ENCODE measurements at places on chromosomes 4 and X. TPM values are rescaled to one million over a fixed set of nuclear protein-coding genes. Genes with fewer than 3 reads are reported as not detected.

DNA sequence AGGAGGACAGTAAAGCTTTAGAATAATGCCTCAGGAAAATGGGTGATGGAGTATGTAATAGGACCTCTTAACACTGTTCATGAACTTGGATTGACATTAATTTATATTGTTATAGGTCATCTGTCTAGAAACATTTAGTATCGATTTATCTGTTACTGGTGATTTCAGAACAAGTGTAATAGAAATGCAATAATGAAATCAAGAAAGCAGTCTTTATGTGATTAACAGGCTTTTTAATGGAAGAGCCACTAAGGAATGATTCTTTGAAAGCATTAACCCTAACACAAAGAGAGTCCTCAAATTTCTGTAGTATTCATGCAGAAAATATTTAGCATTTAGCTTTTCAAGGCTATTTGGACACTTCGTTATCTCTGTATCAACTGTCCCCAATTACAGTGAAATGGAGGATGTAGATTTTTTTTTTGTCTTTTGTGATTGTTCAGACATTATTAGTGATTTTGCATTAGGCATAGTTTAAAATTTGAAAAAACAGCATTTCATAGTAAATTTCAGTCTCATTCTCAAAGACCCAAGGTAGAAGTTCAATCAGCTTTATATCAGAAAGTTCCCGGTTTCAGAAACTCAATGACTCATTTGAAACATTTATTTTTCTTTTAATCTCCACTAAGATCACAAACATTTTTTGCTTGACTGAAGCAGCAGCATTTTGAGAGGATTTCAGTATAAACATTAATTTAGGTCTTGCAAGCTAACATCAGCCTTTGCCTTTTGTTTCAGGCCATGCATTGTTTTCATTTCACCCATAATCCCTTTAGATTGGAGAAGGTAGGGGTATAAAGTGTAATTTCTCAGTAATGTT is 56.3 kb downstream of the AGTR2 start:
- DNase-seq = no peak

GRCh38 chr4:78710536-78710935 is 65.6 kb upstream of the BMP2K start:
- no peak for DNase-seq

Gene TRIML2
- total RNA-seq = not detected

- DNase-seq = no peak
These were observed 628.3 kb upstream of the EPHA5 start for GRCh38 chr4:66298569-66298968.

Gene MAGEB1
- total RNA-seq = not detected

Gene PPAT
- 44.9 TPM for total RNA-seq

DNA sequence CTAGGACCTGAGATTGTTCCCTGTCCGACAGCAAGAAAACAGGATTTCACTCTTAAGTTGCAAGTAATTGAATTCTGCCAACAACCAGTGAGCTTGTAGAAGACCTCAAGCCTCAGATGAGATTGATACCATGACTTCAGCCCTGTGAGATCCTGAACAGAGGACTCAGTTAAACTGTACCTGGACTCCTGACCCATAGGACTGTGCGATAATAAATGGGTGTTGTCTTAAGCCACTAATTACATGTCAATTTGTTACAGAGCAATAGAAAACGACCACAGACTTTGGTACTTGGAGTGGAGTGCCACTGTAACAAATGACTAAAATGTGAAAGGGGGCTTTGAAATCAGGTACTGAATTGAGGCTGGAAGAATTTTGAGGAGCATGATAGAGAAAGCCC is 12.0 kb downstream of the PBDC1 start:
- no peak for DNase-seq

Gene WDR17
- total RNA-seq = 3.8 TPM

Gene PNCK
- total RNA-seq = not detected

- no peak for DNase-seq
These were observed at the start of gene PCSK1N for GRCh38 chrX:48835524-48836329. TSS of gene PCSK1N (minus strand) at chrX:48835610. CDS start at chrX:48835532, 78 bp downstream.

All from Karpas-422 (cell line).